ENCODE measurements at places on chromosomes 2 and 18.

DNA sequence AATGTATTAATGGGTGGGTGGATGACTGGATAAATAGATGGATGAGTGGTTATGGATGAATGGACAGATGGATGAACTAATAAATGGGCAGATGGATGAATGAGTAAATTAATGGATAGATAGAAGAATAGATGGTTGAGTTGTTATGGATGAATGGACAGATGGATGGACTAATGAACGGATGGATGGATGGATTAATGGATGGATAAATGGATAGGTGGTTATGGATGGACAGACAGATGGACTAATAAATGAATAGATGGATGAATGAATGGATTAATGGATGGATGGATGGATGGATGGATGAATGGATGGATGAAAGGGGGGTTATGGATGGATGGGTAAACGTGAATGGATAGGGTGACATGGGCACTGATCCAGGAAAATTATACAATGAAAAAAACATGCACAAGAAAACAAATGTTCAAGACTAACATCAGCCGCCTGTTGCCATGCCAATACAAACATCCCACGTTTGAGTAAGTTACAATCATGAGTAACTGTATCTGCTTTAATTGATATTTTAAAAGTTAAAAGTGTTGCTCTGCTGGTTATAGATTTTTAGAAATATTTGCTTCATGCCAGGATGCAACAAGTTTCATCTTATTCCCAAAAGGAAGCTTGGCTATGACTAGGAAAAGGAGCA is 20.8 kb downstream of the PXDN start:
- DNase-seq: no peak

GRCh38 chr18:23210526-23210925 is 75.2 kb downstream of the CABLES1 start:
- DNase-seq: no peak

- no peak for DNase-seq
These were observed 228.5 kb downstream of the ALPK2 start for GRCh38 chr18:58400331-58400870.

GRCh38 chr2:33302348-33302747 is 174.1 kb upstream of the RASGRP3 start:
- DNase-seq: no peak

DNA sequence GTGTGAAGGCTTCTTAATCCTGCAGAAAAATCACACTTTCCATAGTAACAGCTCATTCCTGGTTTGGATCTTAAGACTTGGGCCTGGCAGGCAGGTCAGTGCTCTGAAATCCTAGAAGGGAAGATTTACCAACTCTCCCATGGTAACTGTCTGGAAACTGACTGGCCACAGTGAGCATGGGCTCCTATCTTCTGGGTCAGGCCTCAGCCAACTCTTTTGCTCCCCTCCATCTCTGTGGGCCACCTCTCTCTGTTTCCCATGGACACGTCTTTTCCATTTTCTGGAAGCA is 86.7 kb downstream of the ACAA2 start:
- DNase-seq: no peak

- no peak for DNase-seq
These were observed 16.0 kb upstream of the TMEM37 start for GRCh38 chr2:119415630-119416029.

DNA sequence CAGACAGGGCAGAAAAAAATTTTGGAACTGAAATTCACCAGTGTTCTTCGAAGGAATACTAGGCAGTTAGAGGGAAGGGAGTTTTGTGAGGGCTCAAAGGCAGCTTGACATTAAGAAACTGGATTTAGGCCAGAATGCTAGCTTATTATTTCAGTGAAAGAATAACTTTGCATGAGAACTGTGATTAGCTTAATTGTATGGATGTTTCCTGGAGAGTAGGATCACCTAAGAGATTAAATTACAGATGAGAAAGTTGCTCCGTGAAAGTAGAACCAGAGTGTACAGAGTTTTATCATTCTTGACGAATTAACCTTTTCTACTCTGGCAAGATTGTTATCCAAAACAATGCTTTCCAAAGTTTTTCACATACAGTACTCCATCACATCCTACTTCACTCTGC is 6.2 kb downstream of the SPAG16 start:
- no peak for DNase-seq

DNA sequence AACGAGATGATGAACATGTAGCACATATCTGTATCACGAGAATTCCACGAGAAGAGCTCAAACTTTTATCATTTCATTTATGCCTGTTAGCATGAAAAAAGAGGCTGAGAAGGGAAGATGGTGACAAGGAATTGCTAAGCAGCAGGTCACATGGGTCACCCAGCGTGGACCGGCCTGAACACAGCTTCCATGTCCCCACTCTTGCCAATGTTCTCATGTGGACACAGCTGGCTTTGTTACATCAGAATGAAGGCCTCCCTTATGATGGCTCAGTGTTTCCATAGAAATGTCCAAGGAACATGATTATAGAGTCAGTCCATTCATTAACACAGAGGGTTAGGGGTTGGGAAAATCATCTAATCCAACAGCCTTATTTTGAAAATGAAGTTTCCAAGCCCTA is 215.4 kb downstream of the CMPK2 start:
- no peak for DNase-seq

GRCh38 chr2:54482715-54483114 is 26.6 kb downstream of the SPTBN1 start:
- no peak for DNase-seq

- no peak for DNase-seq
These were observed 94.1 kb downstream of the PRPF40A start for GRCh38 chr2:152623076-152623740.

DNA sequence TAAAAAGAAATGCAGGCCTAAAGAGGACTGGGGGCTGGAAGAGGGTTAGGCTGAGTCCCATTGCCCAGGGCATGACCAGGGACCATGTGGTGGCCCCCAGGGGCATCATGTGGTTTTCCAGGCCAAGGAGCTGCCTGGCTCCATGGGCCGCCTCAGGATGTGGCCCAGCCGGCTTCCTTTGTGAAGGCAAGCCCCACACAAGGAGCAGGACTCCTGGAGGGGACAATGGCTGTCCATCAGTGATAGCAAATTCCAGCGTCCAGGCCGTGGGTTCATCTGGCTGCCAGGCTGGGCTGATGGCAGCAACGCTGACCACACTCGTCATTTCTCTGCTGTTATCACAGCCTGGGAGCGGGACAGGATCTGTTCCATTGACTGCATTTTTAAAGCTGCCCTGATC is 82.5 kb downstream of the GBX2 start:
- no peak for DNase-seq

GRCh38 chr2:65320042-65320725 is 92.6 kb downstream of the ACTR2 start:
- no peak for DNase-seq

DNA sequence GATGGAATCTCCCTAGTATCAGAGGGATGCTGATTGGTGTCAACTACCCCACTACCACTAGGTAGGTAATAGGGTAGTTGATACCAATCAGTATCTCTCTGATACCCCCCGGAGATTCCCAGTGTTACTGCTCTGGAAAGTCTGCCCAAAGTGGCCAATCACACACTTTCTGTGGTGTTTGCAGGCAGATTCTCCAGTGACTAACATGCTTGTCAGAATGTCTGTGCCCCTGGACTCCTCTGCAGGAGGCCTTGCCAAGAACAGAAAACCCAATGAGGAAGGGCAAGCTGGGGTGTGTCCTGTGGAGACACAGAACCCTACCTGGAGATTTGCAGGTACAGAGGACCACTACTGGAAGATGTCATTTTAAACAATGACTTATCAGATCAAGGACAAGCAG is 135.1 kb downstream of the RIT2 start:
- DNase-seq: no peak

DNA sequence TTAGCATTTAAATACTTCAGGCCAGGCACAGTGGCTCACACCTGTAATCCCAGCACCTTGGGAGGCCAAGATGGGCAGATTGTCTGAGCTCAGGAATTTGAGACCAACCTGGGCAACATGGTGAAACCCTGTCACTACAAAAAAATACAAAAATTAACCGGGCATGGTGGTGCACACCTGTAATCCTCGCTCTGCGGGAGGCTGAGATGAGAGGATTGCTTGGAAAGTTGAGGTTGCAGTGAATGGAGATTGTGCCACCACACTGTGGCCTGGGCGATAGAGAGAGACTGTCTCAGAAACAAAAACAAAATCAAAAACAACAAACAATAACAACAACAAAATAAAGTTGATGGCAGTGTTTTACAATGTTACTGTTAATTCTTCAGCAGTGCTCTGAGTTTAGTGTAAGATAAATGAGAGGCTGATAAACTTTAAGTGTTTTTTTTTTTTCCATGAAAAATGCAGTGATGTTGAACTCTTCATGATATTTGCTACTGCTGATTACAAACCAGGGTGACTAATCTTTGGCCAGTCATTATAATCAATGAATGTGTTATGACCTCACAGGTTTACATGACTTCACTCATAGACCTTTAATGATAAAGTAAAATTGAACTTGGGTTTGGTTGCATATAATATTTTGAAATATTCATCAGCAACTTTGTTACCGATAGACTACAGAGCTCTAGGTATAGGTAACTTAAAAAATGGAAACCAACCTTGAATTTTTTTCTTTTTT is 2.5 kb downstream of the ITGAV start:
- no peak for DNase-seq

DNA sequence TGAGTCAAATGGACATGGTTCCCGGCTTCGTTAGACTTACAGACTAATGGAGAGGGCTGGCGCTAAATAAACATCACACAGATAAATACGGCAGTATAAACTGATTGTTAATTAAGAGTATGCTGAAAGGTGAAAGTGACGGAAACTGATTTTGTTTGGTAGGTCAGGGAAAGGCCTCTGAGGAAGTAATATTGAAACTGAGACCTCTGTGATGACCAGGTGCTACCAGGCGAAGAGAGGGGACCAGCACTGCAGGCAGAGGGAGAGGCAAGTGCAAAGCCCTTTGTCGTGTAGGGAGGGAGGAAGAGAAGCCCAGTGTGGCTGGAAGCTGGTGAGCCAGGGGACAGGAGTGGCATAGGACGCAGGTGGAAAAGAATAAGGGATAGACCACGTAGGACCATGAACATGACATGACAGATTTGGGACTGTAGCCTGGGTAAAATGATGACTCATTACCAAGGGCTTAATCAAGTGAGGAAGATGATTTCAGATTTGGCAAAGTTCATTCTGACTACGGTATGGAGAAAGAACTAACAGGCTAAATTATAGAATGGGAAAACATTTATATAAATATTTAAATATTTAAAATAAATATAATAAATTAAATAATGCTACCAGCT is 433.1 kb downstream of the NCKAP5 start:
- DNase-seq: no peak

DNA sequence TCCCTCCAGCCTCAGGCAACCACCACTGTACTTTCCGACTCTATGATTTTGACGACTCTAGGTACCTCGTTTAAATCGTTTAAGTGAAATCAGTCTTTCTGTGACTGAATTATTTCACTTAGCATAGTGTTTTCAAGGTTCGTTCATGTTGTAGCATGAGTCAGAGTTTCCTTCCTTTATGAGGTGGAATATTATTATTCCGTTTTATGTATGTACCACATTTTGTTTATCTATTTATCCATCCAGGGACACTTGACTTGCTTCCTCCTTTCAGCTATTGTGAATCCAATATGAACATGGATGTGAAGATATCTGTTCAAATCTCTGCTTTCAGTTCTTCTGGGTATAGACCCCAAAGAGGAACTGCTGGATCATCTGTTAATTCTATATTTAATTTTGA is 19.1 kb downstream of the IL1R2 start:
- no peak for DNase-seq

GRCh38 chr18:48139431-48140347 is 209.2 kb upstream of the SMAD2 start:
- DNase-seq: peak; percentile 67

DNA sequence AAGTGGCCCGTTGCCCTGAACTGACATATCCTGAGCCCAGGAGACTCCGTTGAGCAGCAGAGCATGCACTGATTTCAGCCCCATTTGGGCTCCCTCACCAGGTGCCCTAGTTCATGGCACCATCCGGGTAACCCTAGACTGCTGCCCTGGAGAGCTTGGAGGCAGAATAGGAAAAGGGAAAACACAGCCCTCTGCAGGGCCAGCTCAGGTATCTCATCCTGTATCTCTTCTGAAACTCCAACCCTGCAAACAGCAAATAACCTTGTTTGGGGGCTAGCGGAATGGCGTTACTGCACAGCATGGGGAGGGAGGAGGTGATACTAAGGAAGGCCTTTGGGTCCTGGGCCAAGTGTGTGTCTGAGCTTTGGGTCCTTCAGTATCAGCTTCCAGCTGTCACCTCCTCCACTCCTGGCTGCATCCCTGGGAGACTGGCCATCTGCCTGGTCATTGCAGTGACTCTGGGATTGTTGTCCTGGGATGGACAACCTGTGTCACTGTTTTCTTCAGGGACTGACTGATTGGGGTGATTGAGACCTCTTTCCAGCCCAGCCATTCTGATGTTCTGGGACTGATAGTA is 233.8 kb upstream of the SKOR2 start:
- DNase-seq: no peak

- no peak for DNase-seq
These were observed 14.2 kb upstream of the DSG1 start for GRCh38 chr18:31303771-31304170.

DNA sequence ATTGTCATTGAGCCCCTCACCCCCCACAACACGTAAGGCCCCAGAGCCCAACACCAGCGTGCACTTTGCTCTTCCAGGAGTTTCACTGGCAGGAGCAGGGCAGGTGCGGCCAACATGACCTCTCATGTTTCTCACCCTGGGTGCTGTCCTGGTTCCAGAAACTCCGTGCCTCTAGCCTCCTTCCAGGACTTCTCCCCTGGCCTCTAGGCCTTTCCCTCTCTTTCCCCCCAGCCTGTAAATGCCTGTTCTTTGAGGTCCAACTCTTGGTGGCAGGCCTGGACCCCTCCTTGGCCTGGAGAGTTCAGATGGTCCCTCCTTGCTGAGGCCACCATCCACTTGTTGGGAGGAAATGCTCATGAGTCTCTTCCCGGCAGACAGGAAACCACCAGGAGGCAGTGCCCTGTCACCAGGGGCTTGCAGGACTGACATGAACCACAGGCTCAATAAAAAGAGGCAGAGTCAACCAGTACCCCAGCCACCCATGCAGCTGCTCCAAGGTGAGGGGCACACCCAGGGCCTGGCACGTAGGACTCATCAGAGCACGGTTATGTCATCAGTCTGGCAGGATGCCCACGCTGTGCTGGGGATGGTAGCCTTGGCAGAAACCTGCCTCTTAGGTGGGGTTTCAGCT is 1.5 kb downstream of the MALL start:
- DNase-seq: no peak

GRCh38 chr18:70195852-70196434 is 9.5 kb downstream of the RTTN start:
- DNase-seq: no peak

All from breast epithelium (tissue), 4 donors.